ENCODE measurements at places on chromosomes 1 and 21.
A peak's percentile ranks its signal among the peaks of the same experiment; 100 is the strongest.

DNA sequence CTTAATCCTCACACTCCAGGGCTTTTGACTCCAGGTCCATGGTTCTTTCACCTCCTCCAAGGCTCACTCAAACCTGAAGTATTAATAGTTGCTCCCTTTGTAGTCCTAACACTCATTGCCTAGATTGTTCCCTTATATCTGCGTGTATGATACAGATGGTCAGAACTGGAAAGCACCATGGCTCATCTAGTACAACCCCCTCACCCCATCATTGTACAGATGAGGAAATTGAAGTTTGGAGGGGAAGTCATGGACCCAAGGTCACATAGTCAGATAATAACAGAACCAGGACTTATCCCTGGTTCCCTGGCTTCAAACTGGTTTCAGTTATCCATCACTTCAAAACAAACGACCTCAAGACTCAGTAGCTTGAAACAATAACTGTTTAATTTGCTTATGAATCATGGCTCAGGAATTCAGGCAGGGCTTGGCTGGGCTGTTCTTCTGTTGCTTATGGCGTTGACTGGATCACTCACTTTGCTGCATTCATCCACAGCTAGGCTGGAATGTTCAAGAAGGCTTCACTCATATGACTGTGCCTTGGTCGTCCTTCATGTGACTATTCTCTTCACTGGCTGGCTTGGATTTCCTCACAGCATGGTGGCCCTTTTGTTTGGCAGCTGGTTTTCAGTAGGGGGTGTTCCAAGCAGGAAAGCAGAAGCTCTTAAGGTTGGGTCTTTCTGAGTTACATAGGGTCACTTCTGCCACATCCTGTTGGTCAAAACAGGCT is 5.0 kb downstream of the NOS1AP start:
- no peak for DNase-seq

DNA sequence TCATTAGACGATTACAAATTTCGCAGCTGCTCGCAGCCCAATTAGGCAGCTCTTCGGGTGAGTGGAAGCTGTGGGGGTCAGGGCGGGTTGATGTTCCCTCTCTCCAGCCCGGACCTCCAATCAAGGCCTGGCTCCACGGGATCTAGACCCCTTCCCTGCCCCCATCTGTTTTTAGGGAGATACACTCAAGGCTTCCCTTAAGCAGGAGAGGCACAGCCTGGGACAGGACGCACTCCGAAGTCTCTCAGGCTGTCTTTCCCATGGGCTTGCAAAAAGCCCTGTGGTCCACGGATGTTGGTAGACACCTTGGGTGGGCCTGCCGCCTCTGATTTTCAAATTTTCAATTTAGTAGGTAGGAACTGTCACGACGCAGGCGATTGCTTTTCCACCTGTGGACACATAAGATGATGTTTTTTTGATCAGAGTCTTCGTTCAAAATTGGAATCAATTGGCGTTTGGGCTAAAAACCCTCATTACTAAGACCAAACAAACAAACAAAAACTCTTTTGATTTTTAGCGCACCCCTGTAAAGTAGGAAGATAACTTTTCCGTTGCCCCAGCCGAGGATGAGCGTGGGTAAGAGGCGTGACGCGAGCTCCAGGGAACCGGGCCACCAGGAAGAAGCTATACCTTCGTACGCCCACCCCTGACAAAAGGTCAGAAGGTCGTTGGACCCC is 2.5 kb upstream of the LHX8 start:
- DNase-seq: no peak

DNA sequence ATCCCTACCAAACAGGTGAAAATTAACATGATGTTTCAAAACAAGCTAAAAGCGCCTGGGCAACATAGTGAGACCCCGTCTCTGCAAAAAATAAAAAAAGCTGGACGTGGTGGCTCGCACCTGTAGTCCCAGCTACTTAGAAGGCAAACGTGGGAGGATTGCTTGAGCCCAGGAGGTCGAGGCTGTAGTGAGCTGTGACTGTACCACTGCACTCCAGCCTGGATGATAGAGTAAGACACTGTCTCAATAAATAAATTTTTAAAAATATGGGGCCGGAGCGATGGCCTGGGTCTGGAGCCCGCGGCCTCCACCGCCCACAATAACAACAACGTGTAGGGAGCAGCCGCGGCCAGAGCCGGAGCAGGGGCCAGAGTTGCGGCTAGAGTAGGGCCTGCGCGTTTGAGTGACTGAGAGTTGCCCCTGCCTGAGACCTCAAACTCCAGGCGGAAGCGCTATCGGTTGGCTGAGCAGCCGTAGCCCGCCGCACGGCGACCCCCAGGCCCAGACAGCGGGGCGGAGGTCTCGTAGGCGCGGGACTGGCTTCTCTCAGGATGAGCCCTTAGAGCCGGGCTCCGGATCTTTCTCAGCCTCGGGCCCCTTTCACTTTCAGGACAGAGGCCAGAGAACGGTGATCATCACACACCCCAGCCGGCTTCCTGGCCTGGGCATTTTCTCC is 41.4 kb downstream of the ZMYM1 start:
- DNase-seq: peak; percentile 7

GRCh38 chr1:48245106-48245505 is 22.6 kb downstream of the SLC5A9 start:
- DNase-seq: no peak

DNA sequence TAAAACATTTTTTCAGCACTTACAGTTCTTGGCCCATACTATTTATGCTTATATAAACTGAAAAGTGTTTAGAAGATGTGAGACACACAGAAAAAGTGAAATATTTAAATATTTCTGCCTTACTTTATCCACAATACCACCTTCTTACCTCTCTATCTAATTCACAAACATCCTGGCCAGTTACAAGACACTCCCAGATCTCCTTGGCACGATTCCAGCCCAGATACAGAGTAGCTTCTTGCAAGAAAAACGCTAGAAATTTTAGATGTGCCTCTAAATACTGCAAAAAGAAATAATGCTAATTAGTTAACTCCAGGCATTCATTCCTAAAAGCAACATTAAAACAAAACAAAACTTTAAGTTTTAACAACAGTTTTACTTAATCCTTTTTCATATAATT is 68.4 kb downstream of the USP24 start:
- no peak for DNase-seq

- DNase-seq: no peak
Observed at GRCh38 chr1:116185161-116185701, 74.0 kb downstream of the MAB21L3 start.

- DNase-seq: no peak
Observed at GRCh38 chr1:34060187-34060730, 104.8 kb downstream of the CSMD2 start.

GRCh38 chr1:208524925-208525324 is 280.7 kb upstream of the PLXNA2 start:
- DNase-seq: no peak

DNA sequence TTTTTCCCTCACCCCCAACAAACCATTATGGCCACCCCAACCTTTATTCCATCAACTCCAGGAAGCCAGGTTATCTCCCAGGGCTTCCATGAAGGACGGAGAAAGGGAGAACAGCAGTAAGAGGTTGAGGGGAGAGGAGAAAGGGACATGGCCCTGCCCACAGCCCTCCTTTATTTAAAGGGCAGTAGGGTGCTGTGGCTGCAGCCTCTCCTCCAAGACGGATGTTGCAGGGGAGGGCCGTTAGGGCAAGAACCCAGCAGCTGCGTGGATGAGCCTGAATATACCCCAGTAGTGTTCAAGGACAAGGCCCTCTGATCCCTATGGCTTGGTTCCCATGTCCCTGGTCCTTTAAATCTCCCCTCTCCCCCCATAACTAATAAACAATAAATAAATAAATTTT is 5.9 kb downstream of the RXFP4 start:
- no peak for DNase-seq

DNA sequence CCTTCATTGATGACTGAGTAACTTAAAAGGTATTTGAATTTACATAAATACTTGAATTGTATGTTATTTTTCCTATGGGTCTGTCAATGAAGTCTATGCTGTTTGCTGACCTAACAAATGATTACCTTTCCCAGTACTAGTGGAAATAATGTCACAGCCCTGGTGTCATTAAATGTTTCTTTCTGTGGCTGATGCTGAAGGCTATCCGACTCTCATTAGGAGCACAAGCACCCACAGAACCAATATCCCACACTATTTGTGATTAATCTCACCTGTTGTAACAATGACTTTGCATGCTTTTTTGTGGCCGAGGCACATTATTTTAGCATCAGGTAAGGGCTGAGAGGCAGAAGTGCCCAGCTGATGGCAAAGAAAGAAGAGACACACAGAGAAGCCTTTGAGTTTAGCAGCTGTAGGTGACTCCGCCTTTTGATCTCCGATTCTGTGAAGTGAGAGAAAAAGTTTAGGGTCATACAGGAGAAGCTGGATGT is 25.8 kb upstream of the TRIM45 start:
- DNase-seq: no peak

DNA sequence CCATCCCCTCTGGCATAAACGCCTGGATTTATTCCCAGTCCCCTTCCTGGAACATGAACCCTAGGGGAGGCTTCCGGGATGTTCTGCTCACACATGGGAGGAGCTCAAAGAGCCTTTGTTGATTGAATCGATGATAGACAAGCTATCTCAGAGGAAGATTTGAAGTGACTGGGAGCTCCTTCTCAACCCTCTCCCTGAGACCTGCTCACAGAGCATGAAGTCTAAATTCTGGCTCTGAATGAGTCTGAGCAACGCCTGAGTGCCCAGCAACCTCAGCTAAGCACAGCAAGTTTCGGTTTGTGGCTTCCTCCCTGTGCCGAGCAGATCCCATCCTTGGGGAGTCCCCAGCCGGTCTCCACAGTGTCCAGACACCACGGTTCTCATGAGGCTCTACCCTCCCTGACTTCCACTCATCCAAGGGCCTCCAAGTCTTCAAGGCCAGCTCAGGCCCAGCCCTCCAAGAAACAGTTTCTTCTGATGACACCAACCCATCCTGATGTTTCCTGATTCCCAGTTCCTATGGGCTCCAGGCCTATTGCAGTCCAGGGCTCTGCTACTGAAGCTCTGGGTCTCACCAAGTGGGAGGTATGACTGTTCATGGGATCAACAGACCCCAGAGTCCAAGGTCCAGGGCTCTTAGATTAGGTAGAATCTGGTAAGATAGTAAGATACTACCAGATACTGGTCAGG is 190.8 kb downstream of the DYRK1A start:
- DNase-seq: no peak

DNA sequence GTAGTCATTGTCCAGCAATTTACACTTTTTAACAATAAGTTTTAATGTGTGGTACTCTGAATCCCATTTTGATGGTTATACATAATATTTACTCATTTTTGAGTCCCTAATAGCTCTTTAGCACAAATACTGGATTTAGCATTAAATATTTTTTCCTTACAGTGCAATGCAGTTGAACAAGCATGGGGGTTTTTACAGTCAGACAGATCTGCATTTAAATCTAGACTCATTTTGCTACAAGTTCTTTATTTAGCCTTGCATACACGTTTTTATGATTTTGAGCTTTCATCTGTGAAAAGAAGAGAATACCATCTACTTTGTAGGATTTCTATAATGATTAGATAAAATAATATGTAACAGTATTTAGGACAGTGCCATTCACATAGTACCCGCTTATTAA is 44.0 kb downstream of the PTPRC start:
- no peak for DNase-seq

DNA sequence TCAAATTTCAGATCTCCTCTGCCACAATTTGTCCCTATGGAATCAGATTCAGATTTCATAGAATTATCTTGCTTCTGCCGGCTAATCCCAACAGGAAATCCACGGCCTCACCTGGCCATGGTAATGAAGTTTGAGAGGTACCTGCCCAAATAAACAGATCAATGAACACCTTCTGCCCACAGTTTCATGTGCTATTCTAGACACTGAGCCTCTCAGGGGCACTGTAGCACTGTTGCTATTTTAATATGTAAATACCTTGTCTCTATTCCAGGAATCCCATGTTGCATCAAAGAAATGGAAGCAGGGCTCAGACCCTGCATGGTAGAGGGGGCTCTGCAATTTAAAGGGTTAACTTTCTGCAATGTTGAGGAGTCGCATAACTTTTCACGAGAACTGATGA is 593.1 kb downstream of the PTBP2 start:
- DNase-seq: no peak

- no peak for DNase-seq
Observed at GRCh38 chr1:3924186-3924824, 24.2 kb upstream of the C1orf174 start.

DNA sequence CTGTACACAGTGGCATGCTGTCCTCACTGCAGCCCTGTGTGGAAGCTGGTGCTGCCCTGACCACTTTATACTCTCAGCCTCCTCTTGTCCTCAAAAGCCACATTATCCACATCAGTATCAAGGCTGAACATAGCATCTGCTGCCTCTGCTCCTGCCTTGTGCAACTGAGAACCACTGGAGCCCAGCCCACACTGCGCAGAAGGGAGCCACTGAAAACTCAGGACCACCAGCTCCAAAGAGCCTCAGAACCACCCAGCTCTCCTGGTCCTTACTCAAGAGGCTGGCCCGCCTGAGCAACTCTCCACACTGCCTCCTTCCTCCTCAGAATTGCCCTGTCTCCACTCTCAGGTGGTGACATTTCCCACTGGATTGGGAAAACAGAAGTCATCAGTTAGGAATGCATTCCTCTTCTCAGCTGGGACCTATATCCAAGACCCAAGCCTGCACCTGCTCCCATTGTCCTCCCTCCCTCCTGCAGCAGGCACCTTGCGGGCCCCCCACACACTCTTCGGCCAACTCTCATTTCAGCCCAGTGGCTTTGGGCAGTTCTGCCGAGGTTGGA is 7.0 kb upstream of the KISS1 start:
- DNase-seq: no peak

DNA sequence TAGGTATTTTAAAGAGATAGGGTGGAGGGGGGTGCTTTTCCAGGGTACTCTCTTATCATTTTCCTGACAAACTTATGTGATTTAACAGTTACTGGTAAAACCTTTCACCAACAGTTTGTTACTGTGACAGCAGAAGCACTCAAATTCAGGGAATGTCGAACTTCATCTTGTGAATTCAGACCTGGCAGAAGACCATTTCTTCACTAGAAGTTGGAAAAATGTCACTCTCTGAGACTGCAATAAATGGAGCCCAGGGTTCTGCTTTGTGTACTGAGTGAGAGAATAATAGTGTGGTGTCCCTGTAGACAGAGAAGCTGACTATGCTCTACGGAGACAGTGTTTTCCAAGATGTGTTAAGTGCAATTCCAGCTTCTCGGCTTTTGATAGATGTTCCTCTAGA is 200.2 kb downstream of the ST6GALNAC3 start:
- no peak for DNase-seq

GRCh38 chr21:43731891-43732711 is 13.2 kb downstream of the PDXK start:
- DNase-seq: no peak

GRCh38 chr1:14777516-14778506 is 179.3 kb downstream of the KAZN start:
- peak; percentile 6 for DNase-seq

GRCh38 chr1:59375321-59376220 is 78.7 kb downstream of the FGGY start:
- no peak for DNase-seq

GRCh38 chr1:155326631-155327037 is 5.9 kb downstream of the RUSC1 start:
- DNase-seq: no peak

GRCh38 chr1:218492874-218493273 is 147.7 kb downstream of the TGFB2 start:
- DNase-seq: no peak

GRCh38 chr1:42442662-42443061 is 13.2 kb downstream of the ZMYND12 start:
- DNase-seq: no peak
